LHCN-M2 (cell line): ENCODE measurements at places on chromosomes 3 and 15.

DNA sequence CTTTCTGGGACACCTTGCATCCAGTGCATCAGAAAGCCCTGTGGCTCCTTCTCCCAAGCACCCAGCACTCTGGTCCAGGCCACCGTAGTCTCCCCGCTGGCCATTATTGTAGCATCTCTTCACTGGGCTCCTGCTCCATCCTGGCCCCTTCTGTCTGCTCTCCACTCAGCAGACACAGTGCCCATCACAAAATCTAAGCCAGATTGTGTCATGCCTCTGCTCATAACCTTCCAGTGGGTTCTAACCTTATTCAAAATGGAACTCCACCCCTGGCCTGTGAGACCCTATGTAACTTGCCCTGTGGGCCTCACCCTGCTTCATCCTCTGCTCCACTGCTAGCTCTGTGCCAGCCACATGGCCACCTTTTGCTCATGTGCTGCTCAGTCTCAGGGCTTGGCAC, 31.7 kb upstream of the PRR23E start:
- DNase-seq = no peak

DNA sequence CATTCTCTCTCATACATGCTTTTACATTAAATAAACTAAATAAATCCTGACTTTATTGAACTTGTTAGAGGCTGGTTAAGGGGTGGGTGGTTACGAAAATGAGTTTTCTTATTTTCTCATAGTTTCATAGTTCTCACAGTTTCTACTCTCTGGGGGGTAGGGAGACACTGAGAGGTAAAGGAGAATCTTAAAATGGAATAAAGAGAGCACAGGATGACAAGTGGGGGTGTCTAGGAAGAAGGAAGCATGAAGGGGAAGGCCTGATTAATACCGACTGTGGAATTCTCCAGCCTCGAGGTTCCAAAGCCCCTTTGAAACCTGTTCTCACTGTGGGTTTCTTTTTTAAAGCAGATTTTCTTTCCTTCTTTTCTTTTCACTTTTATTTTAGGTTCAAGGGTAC, 66.4 kb upstream of the TRA2B start:
- DNase-seq = no peak

GRCh38 chr3:70554170-70554569, 241.7 kb upstream of the MDFIC2 start:
- no peak for DNase-seq

DNA sequence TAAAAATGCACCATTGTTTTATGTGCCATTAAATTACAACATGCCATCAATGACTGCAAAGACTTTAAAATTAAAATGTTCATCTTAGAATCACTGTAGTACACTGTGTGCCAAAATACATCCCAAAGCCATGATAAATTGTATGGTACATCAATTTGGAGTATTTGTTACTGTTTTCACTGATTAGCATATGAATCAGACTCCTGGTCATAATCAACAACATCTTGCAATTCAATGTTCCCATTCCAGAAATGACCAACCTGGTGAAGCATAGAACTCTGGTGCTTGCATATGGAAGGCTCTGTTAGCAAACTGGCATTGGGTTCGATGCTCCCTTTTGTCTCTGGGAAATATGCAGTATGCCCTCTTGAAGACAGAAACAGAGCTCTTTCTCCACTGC, 22.5 kb downstream of the LYSMD2 start:
- DNase-seq = no peak

DNA sequence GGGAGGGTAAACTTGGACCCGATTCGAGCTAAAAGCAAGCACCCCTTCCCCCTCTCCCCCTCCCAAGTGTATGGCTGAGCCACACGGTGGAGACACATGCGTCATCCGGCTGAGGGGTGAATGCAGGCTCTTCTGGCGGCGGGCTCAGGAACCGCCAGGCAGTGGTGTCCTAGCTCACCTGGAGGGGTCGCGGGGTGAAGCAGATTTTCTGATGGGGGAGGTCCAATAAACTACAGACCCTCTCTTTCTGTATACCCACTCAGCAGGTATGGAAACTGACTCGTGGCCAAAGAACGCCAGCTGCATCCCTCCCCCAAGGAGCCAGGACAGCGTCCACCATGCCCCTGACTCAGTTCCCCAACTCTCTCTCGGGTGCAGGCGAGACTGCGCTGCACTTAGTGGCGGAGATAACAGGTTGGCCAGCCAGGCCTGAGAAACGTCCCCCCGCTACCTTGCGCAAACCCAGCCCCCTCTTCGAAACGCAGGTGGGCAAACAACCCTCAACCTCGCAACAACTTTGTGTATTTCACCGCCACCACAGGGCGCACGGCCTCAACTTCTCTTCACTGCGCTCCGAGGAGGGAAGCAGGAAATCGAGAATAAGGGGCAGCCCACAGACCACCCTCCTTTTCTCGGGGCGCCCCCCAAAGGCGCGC, 1.3 kb downstream of the MAGI1 start:
- DNase-seq = peak; percentile 25

DNA sequence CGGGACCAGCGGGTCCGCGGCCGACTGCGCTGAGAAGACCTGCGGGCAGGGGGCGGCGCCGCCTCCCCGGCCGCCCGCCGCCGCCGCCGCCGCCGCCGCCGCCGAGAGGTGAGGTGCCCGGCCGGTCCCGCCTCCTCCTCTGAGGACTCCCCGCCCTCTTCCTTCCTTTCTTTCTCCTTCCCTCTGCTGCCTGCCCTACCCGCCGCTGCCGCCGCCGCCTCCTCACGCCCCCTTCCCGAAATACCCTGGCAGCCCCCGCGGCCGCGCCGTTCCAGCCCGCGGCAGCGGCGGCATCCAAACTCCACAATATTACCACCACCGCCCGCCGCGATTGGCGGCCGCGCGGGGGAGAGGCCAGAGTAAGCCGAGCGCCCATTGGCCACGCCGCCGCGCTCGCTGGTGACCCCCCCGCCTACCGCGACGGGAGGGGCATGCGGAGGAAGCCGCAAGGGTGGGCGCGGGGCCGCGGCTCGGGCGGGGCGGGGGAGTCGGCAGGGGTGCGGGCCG, 61.8 kb upstream of the ANKRD28 start:
- DNase-seq = peak; percentile 70

DNA sequence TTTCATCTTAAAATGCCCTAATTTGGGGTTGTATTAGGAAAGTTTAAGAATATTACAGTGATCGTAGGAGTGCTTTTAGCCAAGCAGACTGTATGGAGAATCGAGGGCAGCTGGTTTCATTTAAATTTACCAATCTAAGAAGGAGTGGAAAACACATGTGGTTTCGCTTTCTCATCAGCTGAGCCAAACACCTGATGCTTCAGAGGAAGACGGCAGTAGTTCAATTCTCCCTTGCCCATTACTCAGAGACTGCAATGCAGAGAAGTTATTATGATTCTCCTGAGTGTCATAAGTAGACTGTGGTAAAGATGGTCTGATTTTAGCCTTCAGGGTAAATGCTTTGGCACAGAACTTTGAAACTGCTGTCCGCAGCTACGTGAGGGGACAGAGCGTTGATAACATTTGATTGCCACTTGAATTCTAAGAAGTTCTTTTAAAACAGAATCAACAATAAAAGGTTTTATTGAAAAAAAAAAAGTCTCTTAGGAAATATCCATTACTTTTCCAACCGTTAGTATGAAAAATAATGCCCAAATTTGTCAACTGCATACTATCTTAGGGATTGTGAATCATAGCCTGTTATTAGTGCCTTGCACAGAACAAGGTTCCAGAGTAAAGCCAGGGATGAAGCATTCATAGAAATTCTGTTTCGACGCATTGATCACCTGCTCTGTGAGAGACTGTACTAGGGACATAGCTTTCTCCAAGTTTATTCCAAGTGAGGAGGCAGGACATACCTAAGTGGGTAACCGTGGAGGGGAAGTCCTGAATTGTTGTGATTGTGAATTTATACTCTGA, 25.6 kb downstream of the LYSMD4 start:
- DNase-seq = peak; percentile 61

- DNase-seq = no peak
Observed at GRCh38 chr15:94119298-94119811, 112.0 kb upstream of the MCTP2 start.

DNA sequence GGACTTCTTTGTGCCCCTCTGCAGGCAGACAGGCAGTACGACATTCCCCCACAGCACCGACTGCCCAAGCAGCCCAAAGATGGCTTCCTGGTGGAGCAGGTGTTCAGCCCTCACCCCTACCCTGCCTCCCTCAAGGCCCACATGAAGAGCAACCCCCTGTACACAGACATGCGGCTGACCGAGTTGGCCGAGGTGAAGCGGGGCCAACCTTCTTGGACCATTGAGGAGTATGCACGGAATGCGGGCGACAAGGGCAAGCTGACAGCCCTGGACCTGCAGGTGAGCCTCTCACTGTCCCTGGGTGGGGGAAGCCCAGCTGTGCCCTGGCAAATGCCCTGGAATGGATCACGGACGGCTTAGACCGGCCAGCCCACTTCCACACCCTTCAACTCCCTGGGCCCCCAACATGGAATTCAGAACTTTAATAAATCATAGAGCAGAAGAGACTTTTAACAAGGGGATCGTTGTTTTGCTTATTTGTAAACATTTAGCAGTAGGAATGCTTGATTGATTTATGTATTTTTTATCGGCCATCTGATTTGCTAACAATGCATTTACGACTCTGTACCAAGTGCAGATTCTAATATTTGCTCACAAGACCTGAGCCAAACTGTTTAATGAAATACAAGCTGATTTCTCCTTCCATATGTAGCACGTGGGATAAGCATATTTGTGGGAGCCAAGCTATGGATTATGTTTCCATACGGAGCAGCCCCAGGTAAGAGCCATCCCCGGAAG, 31.1 kb downstream of the MINAR1 start:
- no peak for DNase-seq

- DNase-seq = no peak
Observed at GRCh38 chr3:108030960-108031359, 59.9 kb downstream of the CD47 start.

- DNase-seq = no peak
Observed at GRCh38 chr3:1439395-1439794, 346.6 kb downstream of the CNTN6 start.

- no peak for DNase-seq
Observed at GRCh38 chr15:63608989-63609388, 11.8 kb downstream of the FBXL22 start.

- peak; percentile 92 for DNase-seq
Observed at GRCh38 chr3:197520311-197521276, 35.2 kb downstream of the BDH1 start.

DNA sequence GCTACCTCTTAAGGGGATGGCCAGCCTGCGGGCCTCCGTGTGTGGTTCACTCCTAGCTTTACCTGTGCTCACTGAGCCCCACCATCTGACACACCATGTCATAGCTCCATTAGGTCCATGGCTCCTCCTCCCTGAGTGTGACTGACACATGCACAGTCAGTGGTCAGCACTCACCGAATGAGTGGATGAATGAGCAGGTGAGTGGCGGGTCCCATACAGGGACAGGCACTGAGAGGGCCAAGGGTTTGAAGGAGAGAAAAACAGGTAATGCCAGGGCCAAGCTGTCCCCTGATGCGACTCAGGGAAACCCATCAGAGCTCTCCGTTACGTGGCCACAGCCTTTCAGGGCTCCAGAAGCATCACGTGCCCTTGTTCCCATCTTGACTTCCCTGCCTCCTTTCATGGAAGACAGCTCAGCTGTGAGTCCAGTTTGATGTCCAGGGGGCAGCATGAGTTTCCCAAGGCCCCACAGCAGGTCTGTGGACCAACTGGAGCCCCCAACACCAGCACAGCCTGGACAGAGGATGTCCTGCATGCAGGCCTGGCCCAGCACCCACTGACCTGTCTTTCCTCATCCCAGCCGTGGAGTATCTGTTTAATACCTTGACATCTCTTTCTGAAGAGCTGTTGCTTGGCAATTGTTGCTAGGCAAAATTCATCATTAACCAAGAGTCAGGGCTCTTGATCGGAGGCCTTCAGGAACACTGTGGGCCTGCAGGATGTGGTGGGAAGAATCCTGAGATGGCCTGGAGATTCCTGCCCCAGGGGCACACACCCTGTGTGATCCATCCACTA, 84.4 kb downstream of the PLXNA1 start:
- DNase-seq = no peak

DNA sequence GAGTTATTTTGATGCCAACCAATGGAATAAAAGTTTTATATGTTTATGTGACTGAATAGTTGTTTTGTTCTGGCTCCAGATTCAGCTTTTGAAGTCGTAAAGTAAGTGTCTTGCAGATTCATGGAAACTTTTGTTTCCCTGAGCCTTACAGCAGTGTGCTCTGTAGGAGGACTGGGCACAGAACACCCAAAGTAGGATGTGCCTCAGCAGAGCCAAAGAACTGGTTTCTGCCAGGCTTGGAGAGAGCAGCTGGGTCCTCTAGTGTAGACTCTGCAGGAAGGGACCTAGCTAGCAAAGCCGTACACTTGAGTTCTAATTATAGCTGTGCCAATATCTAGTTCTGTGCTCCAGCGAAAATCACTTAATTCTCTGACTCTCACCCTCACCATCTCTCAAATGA, 261.2 kb upstream of the DNAJC19 start:
- no peak for DNase-seq

- peak; percentile 39 for DNase-seq
Observed at GRCh38 chr3:126134219-126134975, 46.0 kb downstream of the ALDH1L1 start.

- peak; percentile 19 for DNase-seq
Observed at GRCh38 chr3:185402561-185402960, 39.6 kb downstream of the MAP3K13 start.

GRCh38 chr3:99720985-99721632, 82.7 kb downstream of the COL8A1 start:
- peak; percentile 84 for DNase-seq

DNA sequence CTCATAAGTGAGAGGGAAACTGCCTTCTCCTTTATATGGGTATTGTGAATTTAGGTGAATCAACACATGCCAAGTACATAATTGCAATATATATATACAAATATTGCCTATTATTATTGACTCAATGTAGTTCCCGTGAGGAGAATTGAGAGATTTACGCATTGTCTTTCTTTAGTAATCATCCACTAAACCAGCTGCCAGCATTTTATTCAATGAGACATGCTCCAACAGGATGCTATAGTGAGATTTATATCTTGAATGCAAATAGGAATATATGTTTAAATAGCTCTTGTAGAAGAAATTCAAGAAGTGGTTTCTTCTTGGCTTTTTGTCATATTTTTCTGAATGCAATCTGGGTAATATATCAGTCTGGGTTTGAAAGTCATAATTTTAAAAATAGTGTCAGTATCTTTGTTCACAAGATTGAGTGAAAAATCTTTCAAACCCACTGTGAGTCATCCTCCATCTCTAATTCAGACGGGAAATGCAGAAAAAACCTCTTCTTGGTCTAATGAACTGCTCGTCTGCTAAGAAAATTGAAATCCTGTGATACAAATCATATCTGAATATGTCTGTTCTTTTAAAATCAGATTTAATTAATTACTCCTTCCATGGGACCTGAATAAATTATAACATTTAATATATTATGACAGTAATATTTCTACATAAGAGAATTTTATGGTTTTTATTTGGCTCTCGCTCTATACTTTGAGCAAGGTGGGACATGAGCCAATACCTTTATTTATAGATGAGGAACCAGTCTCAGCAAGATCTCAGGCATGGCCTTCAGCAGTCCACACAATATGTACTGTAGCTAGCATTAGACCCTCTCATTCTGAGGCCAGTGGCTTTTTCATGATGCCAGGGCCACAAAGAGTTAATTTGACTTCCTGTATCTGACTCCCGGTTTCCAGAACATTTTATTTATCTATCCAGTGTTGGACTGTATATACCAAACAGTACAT, 516.0 kb downstream of the GABRG3 start:
- DNase-seq = no peak
